ENCODE measurements at places on chromosomes 5 and 9. TPM values are rescaled to one million over a fixed set of nuclear protein-coding genes. Genes with fewer than 3 reads are reported as not detected.
A peak's percentile ranks its signal among the peaks of the same experiment; 100 is the strongest.

DNA sequence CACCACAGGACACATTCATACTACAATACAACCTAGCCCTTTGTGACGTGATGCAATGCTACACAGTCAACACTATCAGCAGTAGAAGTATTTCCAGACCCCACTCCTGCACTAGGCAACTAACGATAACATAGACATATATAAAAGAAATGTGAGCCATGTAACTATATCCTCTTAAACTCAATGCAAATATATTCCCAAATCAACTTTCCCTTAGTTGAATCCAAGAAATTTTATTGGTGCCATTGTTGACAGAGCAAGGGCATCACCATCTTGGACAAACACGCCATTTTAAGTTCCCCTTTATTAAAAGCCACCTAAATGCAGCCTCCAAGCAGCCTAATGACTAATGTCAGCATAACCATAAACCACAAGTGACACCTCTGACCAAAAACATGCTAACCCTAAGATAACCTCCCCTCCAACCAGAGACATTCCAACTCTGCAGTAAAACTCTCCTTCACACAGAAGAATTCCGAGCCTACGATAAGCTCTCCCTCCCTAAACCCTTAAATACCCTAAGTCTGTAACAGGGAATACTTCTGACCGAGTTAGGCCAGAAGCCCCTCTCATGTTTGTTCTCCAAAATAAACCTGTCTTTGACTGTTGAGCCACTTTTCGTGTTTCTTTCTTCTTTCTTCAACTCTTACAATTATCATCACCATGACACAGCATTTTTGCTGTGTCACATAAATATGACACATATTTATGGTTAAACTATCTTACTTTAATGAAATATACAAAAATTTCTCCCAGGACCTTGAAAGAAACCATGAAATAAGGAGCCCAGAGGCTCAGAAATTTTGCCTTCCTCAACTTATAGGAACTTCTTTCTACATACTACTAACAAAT lies 1497.8 kb downstream of the EFNA5 start:
- no peaks in the 10 kb centered on the region for H3K27me3 ChIP-seq
- DNase-seq = no peak
- H3K36me3 ChIP-seq = no peaks in the 10 kb centered on the region
- H3K4me1 ChIP-seq = no peaks in the 10 kb centered on the region
- H3K4me3 ChIP-seq = no peak overlapping the region
- no peak overlapping the region for H3K27ac ChIP-seq

POU5F2 gene
- total RNA-seq = 2.2 TPM

- H3K27ac ChIP-seq = no peak overlapping the region
- no peaks in the 10 kb centered on the region for H3K27me3 ChIP-seq
- DNase-seq = peak; percentile 34
- H3K4me3 ChIP-seq = peak overlapping the region; percentile 43
- H3K36me3 ChIP-seq = peaks cover under 1% of the 10 kb centered on the region
Measured at GRCh38 chr5:138179277-138179857, 455 bp downstream of the KIF20A start.

RICTOR gene
- 24.0 TPM for total RNA-seq

GRCh38 chr9:80134487-80134886 lies 562.7 kb downstream of the TLE4 start:
- H3K4me1 ChIP-seq = no peaks in the 10 kb centered on the region
- no peak for DNase-seq
- no peak overlapping the region for H3K4me3 ChIP-seq
- H3K36me3 ChIP-seq = no peaks in the 10 kb centered on the region

DNA sequence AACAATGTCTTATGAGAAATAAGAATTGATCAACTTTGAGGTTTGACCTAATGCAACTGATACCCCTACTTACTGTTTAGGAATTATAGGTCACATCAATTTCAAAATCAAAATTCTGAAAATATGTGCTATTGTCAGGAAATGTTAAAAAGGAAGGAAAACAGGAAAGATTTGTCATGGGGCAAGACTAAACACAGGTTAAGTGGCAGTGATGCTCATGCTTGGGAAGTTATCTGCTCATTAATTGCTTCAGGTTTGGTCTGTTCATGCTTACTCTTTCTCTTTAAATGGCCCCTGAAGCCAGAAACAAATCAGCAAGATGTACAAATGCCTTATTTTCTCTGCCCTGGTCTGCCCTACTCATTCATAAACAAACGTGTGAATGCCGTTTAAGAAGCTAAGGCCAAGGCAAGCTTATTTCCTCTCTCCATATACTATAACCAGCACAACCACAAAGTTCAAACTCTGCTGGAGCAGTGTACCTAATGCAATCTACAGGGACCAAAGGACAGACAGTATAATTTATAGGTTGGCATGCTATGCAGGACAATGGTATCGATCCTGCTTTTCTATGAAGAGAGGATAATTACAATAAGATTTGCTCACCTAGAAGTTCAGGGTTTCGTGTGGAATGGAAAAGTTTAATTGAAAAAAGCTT lies 177.2 kb downstream of the GNAQ start:
- DNase-seq = no peak
- H3K27ac ChIP-seq = no peak overlapping the region
- H3K27me3 ChIP-seq = no peaks in the 10 kb centered on the region
- no peaks in the 10 kb centered on the region for H3K36me3 ChIP-seq
- H3K4me1 ChIP-seq = peaks cover 27% of the 10 kb centered on the region

DNA sequence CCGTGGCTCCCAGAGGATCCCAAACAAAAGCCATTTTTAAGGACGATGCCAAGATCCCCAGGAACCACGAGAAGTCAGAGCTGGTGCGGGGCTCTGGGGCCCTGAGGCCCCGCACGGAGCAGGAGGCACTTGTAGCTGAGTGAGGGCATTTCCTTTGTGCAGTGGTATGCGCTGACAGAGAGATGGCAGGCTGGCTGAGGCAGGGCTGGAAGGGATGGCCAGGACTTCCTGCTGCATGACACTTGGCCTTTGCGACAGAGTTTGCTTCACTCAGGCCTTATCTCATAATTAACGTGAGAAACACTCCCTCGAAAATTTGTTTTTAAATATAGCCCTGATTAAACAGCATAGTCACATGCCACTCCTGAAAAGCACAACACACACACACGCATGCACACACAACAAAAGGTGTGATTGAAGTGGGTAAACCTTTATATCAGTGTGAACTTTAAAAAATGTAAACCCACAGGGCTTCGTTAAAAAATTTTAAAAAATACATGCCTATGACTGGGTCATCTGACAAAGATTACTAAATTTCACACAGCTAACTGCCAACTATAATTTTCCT lies 536.6 kb downstream of the PDE4D start:
- peaks cover 3% of the 10 kb centered on the region for H3K4me1 ChIP-seq
- H3K4me3 ChIP-seq = no peak overlapping the region
- no peaks in the 10 kb centered on the region for H3K27me3 ChIP-seq

All from liver (tissue), 10 donors.